ENCODE measurements at places on chromosomes 1 and 21.

GRCh38 chr21:25818121-25818520 is 83.3 kb downstream of the GABPA start:
- no peak for DNase-seq

GRCh38 chr1:204520834-204521709 is 4.9 kb downstream of the MDM4 start:
- no peak for DNase-seq

GRCh38 chr1:42940851-42941639 is 17.6 kb downstream of the SLC2A1 start:
- no peak for DNase-seq

GRCh38 chr1:19651141-19651737 is 7.1 kb downstream of the NBL1 start:
- no peak for DNase-seq

- no peak for DNase-seq
Observed at GRCh38 chr1:115314765-115315164, 23.3 kb downstream of the NGF start.

DNA sequence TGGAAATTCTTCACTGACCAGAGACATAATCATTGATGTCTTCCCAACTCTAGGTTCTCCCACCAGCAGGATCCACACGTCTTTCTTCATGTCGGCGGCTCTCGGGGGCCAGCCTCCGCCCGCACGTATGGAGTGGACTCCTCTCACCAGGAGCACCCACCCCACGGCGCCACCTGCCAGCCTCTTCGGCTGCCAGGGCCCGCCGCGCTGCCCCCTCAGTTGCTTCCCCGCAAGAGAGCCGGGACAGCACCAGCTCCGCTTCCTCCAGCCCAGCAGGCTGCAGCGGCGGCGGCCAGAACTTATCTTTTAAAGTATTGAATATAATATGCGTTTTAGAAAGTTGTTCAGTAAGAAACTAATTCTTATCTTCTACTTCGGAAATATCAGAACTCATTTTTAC is 273.5 kb downstream of the LIPI start:
- DNase-seq: no peak

- no peak for DNase-seq
Observed at GRCh38 chr1:56707379-56707778, 62.3 kb downstream of the PRKAA2 start.
